Astrocyte of the spinal cord (primary cell): ENCODE measurements at places on chromosomes 4 and X.

GRCh38 chr4:74665346-74665745 lies 129.0 kb downstream of the BTC start:
- no peak for DNase-seq

DNA sequence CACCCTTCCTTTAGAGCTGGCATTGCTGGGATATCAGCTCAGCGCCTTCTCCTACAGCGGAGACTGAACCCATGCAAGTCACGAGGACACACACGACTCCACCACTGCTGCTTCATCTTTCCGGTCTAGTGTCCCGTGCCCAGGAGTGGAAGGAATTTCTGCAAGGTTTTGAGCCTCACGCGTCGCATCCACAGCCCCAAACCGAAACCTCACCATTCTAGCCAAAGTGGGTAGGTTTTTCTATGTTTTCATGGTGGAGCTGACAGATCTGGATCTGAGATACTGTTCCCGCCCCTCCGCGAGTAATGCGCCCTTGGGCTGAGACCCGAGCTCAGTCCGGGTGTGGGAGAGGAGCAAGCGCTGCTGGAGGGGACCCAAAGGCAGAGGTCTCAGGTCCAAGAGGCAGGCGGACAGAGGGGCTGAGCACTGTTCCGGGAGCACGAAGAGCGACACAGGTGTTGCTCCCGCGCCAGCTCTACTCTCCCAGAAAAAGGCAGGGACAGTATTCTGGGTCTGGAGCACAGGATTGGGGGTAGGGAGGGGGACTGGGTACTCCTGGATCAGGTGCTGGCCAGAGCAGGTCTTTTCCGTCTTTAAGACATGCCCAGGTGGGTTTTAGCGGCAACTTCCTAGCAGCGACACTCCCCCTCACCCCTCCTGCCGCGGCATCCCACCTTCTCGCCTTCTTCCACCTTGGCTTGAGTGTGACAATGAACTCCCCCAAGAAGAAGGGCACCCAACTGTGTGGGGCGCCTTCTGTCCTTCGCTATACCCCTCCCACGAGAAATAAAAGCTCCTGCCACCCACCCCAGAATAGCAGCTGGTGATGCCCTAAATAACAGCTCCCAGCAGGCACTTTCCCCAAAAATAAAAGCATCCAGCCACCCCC lies 1.8 kb downstream of the EPHA5 start:
- peak; percentile 47 for DNase-seq

- DNase-seq: no peak
Observed at GRCh38 chr4:169540774-169541173, 71.6 kb downstream of the NEK1 start.

GRCh38 chr4:95183656-95184408 lies 364.9 kb downstream of the UNC5C start:
- DNase-seq: no peak

DNA sequence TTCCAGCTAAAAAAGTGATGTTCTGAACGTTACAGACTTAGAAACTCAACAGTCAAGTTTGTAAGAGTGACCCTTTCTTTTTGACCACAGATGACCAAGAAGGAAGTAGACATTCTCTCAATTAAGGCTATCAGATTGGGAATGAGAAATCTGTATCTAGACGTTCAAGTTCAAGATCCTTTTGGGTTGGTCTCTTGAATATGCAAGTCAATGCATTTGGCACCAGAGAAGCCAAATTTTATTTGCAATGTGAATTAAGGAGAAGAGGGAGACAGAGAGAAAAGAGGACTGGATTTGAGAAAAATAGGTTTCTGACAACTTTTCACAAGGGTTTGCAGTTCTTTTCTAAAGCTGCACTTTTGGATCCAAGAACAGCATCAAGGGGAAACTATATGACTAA lies 17.5 kb upstream of the SULT1E1 start:
- DNase-seq: no peak

DNA sequence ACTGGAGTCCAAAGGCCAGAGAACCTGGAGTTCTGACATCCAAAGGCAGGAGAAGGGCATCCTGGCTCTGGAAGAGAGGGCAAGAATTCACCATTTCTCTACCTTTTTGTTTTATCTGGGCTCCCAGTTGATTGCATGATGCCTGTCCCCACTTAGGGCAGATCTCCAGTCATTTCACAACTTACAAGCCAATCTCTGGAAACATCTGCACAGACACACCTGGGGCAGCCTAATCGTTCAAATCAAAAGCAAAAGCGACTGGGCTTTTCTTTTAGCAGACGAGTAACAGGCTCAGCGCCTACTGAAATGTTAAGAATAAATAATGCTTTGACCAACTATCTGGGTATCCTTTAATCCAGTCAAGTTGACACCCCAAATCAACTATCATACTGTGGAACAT lies 136.0 kb upstream of the NPY2R start:
- no peak for DNase-seq

DNA sequence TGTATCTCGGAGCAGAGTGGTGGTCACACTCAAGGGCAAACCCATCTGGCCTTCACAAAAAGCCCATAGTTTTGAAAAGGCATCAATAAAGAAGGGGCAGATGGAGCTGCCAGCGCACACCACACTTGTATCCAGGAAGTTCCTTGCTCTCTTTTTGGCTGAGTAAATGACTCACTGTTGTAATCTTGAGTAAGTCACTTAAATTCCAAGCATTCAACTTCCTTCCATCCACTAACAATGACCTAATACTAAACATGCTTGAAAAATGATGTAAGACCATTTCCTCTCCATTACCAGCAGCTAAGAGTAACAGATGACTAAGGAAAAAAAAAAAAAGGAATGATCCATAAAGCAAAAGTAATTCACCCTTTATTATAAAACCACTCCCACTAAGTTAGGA lies 32.4 kb upstream of the MYOZ2 start:
- DNase-seq: peak; percentile 97

DNA sequence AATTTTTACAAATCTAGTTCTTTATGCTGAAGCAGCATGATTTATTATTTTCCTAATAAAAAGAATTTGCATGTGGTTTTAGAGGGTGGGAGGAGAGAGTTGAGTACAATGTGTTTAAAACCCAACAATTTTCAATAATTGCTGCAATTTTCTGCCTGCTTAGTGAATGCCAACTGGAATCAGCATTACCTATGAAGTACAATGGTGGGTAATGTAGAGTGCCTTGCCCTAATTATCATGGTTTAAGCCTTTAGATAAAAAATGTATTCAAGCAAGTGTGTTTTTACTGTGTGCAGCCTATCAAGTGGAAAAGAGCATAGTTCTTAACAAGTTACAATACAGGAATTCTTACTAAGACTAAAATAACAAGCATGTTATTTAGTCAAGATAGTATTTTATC lies 77.9 kb upstream of the ANKRD50 start:
- DNase-seq: no peak

- no peak for DNase-seq
Observed at GRCh38 chr4:39233783-39234182, 51.5 kb downstream of the WDR19 start.

GRCh38 chrX:20594985-20595384 lies 328.3 kb upstream of the RPS6KA3 start:
- no peak for DNase-seq

DNA sequence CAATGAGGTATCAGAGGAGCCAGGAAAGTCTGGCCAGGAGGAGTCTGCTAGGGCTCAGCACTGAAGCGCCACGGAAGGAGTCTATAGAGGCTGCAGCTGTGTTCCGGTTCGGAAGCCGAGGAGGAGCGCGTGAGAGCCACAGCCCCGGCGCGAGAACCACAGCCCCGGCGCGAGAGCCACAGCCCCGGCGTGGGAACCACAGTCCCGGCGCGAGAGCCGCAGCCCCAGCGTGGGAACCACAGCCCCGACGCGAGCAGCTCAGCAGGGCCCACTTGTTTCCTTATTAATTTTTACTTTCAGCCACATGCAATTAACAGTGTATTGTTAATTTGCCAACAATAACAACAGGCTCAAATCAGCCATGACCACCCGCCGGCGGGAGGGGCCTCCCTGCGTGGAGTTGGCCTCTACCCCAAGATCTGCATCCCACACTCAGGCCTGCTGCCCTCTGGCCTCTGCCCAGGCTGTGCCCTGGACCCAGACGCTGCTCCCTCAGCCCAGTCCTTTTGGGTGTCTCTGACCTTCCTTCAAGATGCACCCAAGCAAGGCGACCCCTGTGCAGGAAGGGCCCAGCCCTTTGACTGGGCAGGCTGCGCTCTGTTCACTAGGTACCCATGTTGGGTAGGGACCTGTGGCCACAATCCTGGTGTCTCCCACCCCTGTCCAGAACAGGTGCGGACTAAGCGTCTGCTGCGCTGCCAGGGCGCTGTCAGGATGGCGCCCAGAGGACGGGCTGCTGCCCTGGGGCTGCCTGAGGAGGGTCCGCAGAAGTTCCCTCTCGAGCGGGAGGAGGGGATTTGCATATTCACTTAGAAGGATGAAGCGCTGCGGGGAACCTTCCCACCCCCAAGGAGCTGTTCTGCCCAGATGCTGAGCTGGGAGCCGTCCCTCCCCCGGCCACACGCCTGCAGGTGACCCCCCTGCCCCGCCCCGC lies 113.8 kb downstream of the ADRA2C start:
- DNase-seq: no peak
